ENCODE measurements at places on chromosomes 11 and 22.
A peak's percentile ranks its signal among the peaks of the same experiment; 100 is the strongest.

DNA sequence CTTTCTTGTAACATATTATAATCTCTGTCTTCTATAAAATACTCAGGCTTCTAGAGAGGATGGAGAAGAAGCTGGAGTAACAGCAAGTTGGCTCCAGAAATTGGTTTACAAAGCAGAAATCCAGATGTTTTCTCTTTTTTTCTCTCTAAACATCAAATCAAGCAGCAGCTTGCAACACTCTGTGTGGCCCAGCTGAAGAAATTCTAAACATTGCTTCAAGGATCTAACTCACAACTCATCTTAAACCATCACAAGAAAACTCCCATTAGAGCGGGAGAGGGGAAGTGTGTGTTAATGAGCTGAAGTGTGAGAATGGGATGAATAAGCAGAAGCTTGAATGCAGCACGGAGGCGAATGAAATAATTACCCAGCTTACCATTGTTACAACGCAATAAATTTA lies 146.5 kb downstream of the OPCML start:
- DNase-seq, result no peak

- DNase-seq, result peak; percentile 79
Observed at GRCh38 chr11:94525546-94526324, 13.5 kb downstream of the C11orf97 start.

DNA sequence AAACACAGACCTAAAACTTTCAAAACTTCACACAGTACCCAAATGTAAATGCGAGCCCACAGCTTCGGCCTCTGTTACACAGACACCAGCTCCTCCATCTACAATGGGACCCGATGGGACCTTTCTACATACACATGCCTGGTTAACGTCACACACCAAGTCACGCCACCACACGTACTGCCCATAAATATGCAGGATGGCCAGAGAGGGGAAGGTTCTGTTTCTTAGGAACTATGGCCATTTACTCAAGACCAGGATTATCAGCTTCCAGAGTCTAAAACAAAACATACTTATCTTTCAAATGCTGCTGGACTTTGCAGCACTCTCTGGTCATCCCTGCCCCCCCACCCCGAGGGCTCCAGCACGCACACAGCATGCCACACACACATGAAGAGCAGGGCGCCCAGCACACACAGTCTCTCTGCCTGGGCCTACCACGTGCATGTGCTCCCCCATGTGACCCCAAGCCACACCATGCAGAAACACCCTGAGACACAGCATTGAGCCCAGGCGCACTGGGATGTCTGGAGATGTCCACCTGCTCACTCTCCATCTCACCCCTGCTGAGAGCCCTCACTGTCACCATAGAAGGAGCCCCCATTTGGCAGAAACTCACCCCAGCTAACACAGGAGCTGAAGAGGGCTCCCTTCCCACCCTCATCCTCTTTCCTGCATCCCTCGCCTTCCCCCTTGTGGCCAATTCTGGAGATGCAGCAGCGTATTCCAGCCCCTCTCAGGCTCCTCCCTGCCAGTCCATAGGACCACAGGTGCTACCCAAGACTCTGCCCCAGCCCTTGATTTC lies 61.8 kb downstream of the SLC22A12 start:
- peak; percentile 78 for DNase-seq

DNA sequence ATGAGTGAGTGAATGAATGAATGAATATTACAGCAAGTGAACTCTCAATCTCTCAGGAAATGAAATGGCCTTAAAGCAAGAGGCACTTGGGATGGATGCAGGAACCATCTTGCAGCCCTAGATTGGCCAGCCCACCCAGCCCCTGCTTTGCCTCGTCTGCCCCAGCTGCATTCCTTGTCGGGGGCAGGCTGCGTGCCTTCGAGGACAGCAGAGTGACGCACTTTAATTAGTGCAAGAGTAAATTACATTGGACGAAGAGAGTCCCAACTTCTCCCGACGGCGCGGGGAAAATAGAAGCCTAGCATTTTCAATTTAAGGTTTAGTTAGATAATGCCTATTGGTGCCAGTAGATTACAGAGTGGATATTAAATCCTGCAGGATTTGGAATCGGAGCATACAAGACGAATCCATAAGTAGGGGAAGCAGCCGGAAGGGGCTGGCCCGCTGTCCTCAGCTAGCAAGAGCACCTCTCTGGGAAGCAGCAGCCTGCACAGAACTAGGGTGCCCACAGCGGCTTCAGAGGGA lies 33.8 kb downstream of the TRIM29 start:
- no peak for DNase-seq

DNA sequence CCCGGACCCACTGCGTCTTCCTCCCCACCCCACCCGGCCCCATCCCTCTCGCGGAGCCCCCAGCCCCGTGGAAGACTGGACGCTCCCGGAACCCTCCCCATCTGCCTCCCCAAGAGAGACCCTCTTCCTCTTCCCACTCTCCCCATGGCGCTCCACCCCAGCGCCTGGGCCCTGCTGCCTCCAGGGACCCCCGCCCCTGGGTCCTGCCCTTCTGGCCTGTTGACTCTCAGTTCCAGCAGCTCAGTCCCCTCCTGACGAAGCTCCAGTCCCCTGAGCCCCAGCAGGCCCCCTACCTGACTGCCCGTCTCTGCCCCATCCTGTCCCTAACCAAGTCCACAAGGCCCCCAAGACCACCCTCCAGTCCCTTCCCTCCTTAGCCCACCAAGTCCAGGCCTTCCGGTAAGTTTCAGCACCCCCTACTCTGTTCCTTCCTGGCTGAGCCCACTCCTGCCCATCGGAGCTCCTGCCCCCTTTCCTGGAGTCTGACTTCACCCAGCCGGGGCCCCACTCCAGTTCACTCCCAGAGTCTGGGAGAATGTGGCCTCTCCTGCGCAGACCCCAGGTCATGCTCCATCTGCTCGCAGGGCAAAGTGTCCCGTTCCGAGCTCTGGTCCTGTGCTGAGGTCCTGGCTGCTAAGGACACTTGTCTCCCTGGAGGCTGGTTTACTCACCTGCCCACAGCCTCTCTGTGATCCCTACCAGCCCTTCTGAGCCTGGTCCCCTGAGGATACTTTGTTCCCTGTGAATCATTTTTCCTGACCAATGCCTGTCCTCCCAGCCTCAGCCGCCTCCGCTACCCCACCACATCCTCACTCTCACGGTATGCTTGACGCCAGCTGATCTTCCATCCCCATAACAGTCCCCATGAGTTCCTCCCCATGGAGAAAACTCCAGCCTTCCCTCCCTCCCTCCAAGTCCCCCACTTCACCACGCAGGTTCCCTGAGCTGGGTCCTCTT lies 722 bp downstream of the IFITM10 start:
- peak; percentile 85 for DNase-seq

DNA sequence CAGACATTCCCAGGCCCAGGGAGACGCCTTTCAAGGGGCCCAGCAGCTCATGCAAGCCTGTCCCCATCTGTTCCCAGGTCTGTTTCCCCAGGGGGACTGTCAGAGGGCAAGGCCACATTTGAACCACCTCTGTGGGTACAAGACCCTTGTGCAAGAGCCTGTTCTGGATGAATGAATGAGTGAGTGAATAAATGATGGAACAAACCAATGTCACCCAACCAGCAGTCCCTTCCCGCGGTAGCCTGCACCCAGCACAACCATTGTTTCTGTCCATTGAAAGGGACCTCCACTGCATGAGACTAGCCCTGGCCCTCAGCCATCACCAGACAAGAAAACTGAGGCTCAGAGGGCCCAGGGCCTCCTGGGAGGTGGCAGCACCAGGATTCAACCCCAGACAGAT lies 69.7 kb upstream of the TCF20 start:
- DNase-seq, result no peak

GRCh38 chr11:43541993-43542392 lies 138.5 kb upstream of the HSD17B12 start:
- DNase-seq, result no peak

- DNase-seq, result no peak
Observed at GRCh38 chr11:78943841-78944240, 369.2 kb upstream of the NARS2 start.

DNA sequence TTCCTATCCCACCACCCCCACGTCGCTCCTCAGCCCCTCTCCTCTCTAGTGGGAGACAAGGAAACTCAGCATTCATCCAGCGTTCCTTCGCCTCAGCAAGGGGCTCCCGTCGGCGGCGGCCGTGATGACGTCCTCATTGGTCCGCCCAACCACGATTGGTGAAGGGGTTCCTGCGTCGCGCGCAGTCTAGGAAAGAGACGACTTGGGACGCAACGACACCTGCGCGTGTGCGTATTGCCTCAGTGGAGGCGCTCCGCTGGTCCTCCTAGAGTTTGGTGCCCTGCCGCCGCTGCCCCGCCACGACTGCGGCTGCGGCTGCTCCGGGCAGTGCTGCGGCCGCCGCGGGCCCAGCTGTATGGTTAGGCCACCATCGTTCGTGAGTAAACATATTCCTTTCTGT lies 56.6 kb downstream of the CCDC81 start:
- no peak for DNase-seq

DNA sequence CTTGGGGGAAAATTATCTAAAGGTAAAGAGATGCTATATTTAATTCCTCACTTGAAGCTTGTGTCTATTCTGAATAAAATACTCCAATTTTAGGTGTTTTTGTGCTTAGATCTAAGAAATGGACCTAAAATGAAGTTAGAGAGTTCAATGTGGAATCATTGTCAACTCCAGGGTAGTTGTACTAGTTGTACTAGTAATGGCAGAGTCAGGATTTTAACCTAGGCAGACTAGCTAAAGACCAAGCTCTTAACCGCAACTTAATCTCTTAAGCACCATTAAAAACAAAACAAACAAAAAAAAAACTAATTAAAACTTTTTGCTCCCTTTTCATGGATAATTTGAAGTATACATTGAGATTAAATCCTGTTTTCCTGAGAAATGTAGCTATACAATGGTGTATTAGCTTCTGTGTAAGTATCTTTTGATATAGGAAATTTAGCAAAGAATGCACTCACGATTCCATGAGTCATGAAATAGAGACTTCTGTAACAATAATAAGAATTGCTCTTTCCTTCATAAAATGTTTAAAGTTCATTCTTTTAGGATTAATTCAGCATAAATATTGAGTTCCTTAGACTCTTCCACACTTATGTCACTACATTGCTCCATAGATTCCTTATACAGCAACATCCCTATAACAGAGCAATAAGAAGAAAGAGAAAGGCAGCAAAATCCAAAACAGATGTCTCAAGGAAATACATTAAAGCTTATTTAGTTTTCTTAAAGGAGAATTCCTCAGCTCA lies 26.5 kb upstream of the SOX6 start:
- no peak for DNase-seq

GRCh38 chr11:99176430-99176829 lies 155.7 kb downstream of the CNTN5 start:
- no peak for DNase-seq

DNA sequence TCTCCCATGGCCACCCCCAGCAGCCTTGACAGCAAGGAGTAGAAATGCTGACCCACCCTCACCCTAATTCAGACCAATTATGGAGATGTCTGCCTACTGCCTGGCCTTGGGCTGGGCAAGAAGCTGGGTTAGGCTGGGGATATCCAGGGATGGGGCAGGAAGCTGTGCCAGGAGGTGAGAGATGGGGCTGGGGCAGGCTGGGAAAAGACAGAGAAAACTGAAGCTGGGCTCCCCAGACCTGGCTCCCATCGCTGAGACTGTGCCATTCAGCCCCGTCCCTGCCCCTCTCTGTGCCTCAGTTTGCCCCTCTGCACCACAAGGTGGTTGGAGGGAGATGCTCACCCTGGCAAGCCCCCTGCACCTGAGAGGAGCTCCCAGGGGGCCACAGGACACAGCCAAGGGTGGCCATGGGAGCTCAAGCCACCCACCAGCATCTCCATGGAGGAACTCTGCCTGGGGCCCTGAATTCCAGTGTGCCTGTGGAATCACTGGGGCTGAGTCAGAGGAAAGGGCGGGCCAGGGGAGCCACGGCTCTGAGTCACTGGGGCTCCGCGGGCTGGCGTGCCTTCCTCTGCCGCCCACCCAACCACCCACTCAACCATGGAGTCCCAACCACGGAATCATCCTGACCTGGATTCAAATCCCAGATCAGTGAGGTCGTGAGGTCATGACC lies 6.0 kb upstream of the CARD10 start:
- DNase-seq, result peak; percentile 74

DNA sequence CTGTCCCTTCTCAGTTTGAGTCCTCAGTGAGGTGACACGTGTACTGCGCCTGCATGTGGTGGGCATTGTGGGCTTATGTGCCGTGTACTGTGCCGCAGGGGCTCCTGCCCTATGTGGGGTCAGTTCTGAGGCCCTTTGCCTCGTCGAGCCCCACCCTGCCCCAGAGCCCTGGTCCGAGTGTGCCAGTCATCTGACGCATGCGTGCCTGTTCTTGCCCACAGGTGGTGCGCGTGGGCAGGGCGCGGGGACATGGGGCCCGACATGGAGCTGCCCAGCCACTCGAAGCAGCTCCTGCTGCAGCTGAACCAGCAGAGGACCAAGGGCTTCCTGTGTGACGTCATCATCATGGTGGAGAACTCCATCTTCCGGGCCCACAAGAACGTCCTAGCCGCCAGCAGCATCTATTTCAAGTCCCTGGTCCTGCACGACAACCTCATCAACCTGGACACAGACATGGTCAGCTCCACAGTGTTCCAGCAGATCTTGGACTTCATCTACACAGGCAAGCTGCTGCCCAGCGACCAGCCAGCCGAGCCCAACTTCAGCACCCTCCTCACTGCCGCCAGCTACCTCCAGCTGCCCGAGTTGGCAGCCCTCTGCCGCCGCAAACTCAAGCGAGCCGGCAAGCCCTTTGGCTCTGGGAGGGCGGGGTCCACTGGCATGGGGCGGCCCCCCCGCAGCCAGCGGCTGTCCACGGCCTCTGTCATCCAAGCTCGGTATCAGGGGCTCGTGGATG lies 22.3 kb upstream of the TMEM191C start:
- DNase-seq, result no peak

DNA sequence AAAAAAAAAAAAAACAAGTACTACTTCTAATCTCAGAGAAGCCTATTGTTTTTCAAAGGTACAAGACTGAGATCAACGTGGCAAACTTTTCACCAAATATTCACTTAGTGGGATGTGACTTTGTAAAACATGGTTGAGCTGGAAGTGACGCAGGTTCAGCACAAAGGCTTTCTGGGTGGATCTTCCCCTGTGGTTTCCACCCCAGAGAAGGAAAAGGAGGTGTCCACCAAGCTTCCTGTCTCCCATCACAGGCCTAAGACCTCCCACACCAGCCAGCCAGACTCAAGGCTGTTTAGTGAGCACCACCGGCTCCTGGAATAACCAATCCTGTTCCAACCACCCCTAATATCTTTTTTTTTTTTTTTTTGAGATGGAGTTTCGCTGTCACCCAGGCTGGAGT lies 5.7 kb downstream of the TMEM184B start:
- peak; percentile 65 for DNase-seq

DNA sequence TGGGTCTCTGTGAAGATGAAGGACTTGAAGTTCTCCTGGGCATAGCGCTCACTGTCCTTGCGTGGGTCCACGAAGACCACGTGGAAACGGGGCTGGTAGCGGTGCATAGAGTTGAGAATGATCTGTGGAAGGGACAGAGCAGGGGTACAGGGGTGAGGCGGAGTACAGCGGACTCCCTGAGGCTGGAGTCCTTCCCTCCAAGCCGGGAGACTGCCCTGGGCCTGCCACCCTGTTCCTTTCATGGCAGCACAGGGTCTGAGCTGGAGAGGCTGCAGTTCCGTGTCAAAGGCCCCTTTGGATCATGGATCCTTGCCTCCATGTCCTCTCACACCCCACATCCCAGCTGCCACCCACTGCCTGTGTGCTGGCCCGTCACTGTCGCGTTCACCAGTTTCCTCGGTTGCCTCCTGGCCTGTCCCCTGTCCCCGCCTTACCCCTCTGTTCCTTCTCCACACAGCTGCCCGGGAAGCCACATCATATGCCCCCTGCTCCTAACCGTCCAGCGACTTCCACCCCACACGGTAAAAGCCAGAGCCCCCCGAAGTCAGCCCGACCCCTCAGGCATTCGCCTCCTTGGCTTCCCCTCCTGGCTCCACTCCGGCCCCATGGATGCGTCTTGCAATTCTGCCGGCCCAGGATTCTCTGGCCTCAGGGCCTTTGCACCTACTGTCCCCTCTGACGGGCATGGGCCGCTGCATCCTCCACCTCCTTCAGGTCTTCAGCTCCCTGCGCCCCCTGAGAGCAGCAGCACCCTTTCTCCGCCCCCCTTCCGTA lies 3.4 kb upstream of the NUDT8 start:
- DNase-seq, result no peak
